Stimulated activated CD4-positive, alpha-beta T cell treated with anti-CD3 and anti-CD28 coated beads, TNF-alpha, amount 100 ng/mL, for 1 hour (primary cell): ENCODE measurements at places on chromosomes 7 and 10.

DNA sequence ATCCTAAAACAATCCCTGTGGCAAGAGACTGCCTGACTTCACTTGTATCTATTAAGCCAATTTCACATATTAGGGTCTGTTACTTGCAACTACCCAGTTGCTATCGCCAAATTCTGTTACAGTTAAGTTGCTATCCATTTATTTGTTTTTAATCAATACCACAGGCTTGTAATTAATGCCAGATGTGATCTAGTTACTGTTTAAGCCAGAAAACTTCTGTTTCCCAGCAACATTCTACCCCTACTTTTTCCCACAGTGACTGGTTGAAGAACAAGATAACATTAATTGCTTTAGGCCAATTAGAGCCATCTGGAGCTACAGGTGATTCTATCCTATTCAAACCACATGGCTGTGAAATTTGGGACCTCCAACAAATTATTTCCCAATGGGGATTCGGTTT, 131.3 kb downstream of the ALOX5 start:
- no peak for DNase-seq

DNA sequence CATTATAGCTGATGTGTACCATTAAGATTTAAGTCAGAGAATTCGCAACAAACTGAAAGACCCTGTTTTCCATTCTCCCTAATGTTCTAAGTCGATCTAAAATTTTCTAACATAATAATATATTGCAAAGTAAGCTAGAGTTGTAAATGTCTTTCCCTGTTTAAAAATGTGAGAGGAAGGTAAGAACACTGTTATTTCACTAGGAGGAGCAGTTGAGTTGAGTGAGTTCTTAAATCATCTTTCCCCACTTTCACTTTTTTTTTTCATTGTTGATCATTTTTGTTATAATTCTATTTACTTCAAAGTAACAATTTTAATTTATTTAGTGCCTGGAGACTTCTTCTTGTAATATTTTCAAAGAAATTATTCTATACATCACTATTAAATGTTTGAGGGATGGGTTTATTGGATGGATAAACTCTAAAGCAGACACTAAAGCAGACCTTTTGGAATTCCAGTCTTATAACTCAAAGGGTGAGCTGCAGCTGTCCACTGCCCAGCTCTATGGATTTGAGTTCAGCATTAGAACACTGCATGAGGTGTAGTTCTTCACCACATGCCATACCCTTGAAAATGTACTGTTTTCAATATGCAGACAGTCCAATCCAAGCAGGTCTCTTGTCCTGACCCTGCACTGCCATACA, 181.3 kb upstream of the FZD1 start:
- DNase-seq = no peak

GRCh38 chr7:46080595-46081159, 159.6 kb upstream of the IGFBP3 start:
- DNase-seq = no peak

GRCh38 chr7:112079673-112080072, 126.5 kb downstream of the DOCK4 start:
- no peak for DNase-seq

- no peak for DNase-seq
Measured at GRCh38 chr7:36128448-36129047, 24.5 kb upstream of the EEPD1 start.

DNA sequence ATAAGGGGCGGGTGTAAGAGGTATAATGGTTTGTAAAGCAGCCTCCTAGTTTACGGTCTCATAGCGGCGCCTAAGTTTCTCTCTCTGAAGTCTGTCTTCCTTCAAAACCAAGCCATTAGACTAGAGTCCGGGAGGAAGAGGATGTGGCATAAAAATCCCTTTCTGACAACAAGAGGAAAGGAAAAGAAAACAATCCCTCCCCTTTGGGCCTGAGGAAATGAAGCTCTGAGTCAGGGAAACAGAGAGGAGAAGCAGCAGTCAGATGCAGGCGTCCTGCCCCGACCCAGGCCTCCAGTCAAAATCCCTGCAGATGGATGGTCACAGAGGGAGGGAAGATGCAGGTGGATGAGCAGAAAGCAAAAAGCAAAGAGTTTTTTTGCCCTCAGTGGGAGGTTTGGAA, 23.7 kb downstream of the PARP12 start:
- DNase-seq = no peak

- DNase-seq = no peak
Measured at GRCh38 chr10:133096616-133097269, 9.0 kb downstream of the ADGRA1 start.

GRCh38 chr10:80632742-80633141, 95.0 kb downstream of the SH2D4B start:
- no peak for DNase-seq

- DNase-seq = peak; percentile 1
Measured at GRCh38 chr10:101467286-101467770, 113.4 kb downstream of the BTRC start.

- no peak for DNase-seq
Measured at GRCh38 chr10:10869592-10869991, 148.1 kb upstream of the CELF2 start.

DNA sequence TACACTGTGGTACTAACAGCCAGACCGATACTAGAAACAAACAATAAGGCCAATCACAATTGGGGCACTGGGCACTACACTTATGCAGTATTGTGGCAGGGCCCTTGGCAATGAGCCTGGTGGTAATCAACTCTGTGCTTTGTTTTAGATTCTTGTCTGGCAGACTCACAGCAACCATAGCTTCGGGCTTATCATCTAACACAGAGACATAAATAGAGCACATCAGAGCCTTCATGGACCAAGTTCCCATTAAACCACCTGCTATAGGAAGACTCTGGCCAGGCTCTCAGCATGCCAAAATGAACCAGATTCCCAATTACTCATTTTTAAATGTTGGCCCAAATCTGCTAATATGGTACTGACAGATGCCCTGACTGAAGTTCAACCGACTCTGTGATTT, 218.6 kb downstream of the DGKI start:
- DNase-seq = no peak

- no peak for DNase-seq
Measured at GRCh38 chr10:14527915-14528314, 197.2 kb upstream of the FRMD4A start.

GRCh38 chr7:14478834-14479510, 423.6 kb downstream of the DGKB start:
- DNase-seq = no peak

DNA sequence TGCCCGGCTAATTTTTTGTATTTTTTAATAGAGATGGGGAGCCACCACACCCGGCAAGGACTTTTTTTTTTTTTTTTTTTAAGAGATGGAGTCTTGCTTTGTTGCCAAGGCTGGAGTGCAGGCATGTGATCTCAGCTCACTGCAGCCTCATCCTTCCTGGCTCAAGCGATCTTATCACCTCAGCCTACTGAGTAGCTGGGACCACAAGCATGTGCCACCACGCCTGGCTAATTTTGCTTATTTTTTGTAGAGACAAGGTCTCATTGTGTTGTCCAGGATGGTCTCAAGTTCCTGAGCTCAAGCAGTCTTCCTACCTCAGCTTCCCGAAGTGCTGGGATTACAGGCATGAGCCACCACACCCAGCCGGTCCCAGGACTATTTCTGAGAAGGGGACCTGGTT, 9.3 kb upstream of the MCU start:
- no peak for DNase-seq

- DNase-seq = no peak
Measured at GRCh38 chr10:132112611-132113010, 46.9 kb downstream of the JAKMIP3 start.
